ENCODE measurements at places on chromosomes 11 and 22. TPM values are rescaled to one million over a fixed set of nuclear protein-coding genes. Genes with fewer than 3 reads are reported as not detected.

OR10A3 gene
- total RNA-seq: not detected

DNA sequence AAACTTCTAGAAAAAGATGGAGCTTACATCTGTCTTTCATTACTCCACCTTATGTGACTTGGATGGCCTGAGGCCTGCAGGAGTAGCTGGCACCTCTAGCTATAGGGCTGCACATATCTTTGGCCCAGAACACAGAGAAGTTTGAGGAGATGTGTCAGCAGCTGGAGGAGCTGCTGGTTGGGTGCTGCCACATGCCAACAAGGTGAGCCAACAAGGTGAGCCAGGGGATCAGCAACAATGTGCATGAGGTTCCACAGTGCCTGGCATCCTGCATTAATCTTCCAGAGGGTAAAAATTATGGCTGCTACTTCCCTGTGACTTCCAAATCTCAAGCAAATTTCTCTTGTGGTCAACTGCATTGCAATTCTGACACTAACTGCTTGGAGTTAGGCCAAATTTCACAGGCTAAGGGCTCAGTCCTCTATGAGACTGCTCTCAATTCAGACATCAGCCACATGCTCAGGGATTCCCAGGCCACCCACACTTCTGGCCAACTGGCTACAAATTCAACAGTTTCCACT, 16.0 kb downstream of the RBM7 start:
- DNase-seq: no peak
- no peaks in the 10 kb centered on the region for H3K36me3 ChIP-seq
- no peak overlapping the region for H3K4me3 ChIP-seq

GRCh38 chr11:125289419-125290098, 125.0 kb downstream of the PKNOX2 start:
- no peaks in the 10 kb centered on the region for H3K4me1 ChIP-seq
- H3K27ac ChIP-seq: no peak overlapping the region
- H3K27me3 ChIP-seq: no peaks in the 10 kb centered on the region
- no peaks in the 10 kb centered on the region for H3K36me3 ChIP-seq
- H3K4me3 ChIP-seq: no peak overlapping the region

- H3K4me1 ChIP-seq: no peaks in the 10 kb centered on the region
- no peak overlapping the region for H3K4me3 ChIP-seq
- H3K27me3 ChIP-seq: no peaks in the 10 kb centered on the region
- no peak overlapping the region for H3K27ac ChIP-seq
Observed at GRCh38 chr11:116166573-116167465, 606.0 kb downstream of the BUD13 start.

DNA sequence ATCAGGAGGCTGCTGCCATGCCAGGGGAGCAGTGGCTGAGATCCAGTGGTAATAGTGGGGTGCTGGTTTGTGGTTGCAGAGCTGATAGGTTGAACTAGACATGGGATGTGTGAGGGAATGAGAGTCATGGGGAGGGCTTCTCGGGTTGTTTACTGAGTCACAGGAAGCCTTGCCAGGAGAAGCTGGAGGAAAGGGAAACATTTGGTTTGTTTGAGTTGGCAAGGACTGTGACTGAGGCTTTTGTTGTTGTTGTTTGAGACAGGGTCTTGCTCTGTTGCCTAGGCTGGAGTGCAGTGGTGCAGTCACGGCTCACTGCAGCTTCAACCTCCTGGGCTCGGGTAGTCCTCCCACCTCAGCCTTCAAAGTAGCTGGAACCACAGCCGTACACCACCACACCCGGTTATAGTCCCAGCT, 49.3 kb downstream of the CABIN1 start:
- peaks cover 67% of the 10 kb centered on the region for H3K36me3 ChIP-seq
- no peaks in the 10 kb centered on the region for H3K27me3 ChIP-seq
- no peak overlapping the region for H3K4me3 ChIP-seq
- no peak overlapping the region for H3K27ac ChIP-seq
- H3K4me1 ChIP-seq: peaks cover 11% of the 10 kb centered on the region

All from adrenal gland (tissue), 19 donors.